ENCODE measurements at places on chromosomes 6 and 20.

- DNase-seq, result no peak
These were observed 44.9 kb downstream of the MDFI start for GRCh38 chr6:41683273-41683522.

- DNase-seq, result no peak
These were observed 1.2 kb downstream of the RNF217 start for GRCh38 chr6:124963416-124963785.

- DNase-seq, result no peak
These were observed 36.4 kb downstream of the ELOVL5 start for GRCh38 chr6:53312355-53312754.

GRCh38 chr6:112296122-112296521 is 41.8 kb upstream of the LAMA4 start:
- DNase-seq, result no peak

- DNase-seq, result peak; percentile 69
These were observed 74.0 kb downstream of the SSR1 start for GRCh38 chr6:7238900-7239589.

- DNase-seq, result no peak
These were observed 5.0 kb downstream of the BCL2L1 start for GRCh38 chr20:31717478-31718201.

- no peak for DNase-seq
These were observed 214.8 kb upstream of the RREB1 start for GRCh38 chr6:6892744-6893583.

DNA sequence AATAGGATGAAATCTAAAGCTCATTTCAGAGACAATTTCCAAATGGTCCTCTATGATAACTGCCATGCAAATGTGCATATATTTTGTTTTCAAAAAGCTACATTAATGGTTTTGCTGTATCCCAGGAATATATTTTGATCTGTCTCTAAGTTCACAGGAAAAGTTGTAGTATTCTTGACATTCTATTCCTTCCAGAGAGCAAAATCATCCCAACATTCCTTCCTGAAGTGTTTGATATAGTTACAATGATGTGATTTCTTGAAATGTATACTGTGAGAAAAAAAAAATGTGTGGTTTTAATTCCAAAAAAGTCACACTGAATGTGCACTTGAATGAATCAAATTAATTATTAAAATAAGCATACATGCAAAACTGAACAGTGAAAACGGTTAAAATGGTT is 996.0 kb upstream of the CITED2 start:
- DNase-seq, result no peak

- DNase-seq, result no peak
These were observed 95.8 kb downstream of the ERMARD start for GRCh38 chr6:169847141-169847674.

All from stimulated activated CD8-positive, alpha-beta memory T cell treated with anti-CD3 and anti-CD28 coated beads, Interleukin-15, amount 100 ng/mL, for 48 hours (primary cell).